ENCODE measurements at places on chromosomes 7 and 10.
A peak's percentile ranks its signal among the peaks of the same experiment; 100 is the strongest.

DNA sequence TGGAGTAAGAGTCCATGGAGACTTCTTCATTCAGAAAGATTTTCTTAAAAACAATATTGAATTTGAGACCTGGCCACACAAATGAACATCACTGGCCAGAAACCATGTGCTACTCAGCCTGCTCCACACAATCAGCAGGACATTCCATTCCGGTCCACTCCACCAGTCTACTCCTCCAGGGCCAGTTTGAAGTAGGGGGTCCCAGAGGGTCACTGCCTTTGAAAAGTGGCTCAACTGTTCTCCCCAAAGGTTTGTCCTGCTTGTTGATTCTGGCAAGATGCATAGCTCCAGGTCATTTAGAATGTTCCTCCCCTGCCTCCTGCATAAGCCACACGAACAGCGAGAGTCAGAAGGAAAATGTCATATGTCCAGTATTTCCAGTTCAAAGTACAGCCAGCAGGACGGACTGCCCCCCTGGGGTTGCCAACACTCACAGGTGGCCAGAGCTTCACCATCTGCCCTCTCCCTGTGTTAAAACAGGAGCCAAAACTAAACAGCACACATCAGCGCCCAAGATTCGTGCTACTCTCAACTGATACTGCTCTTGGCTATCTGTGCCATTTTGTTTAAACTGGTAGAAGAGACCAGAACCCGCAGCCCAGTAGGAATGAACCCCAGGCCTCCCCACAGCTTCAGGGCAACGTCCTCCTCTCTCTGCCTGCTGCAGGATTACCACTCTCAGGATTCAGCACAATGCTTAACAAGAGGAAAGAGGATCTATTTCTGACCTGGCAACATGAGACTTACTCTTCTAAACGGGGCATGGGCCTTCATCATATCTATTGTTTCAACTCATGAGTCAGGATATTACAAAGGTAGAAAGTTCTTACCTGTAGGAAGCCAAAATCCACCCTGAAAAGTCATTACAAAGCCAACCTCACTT, 11.3 kb downstream of the GRB10 start:
- DNase-seq: no peak

DNA sequence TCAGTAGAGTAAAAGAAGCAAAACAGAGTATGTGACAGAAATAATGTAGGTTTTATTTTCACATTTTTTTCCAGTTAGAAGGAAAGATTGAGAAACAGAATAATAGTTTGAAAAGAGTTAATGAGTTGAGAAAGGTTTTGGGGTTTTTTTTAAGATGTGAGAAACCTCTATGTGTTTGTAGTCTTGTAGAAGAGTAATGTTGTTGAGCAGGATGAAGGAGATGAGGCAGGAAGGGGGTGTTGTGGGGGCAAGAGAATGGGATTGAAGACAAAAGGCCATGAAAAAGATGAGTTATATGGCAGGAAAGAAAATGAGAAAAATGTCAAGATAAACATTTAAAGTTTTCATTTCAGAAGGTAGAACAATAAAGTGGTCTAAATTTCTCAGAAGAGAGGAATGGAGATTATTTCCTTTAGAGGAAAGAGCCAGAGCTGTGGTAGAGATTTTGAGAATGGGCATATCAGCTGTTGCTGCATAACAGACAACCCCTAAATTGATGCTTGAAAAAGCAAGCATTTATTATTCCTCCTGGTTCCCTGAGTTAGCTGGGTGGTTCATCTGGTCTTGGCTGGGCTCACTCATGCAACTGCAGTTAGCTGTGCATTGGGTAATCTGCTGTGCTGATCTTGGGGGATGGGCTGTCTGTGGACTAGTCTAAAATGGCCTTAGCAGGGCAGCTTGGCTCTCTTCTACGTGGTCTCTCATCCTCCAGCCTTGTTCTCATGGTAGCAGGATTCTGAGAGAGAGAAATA, 27.1 kb downstream of the PCGF5 start:
- DNase-seq: no peak

GRCh38 chr10:77906951-77907421, 19.6 kb downstream of the DLG5 start:
- no peak for DNase-seq

GRCh38 chr10:5812283-5813090, 747 bp downstream of the GDI2 start:
- DNase-seq: peak; percentile 50

GRCh38 chr7:45726883-45727282, 146.0 kb downstream of the CCDC201 start:
- no peak for DNase-seq

- DNase-seq: no peak
Measured at GRCh38 chr7:112272921-112273561, 66.5 kb downstream of the ZNF277 start.

- peak; percentile 69 for DNase-seq
Measured at GRCh38 chr7:33039257-33039902, 23.2 kb downstream of the NT5C3A start.

Measured in CD4-positive, alpha-beta T cell treated with Interferon alpha-2 for 1 hour (primary cell).